Effector CD4-positive, alpha-beta T cell (primary cell): ENCODE measurements at places on chromosomes 3 and 15.

- no peak for DNase-seq
Measured at GRCh38 chr15:36884936-36885635, 215.3 kb downstream of the MEIS2 start.

- DNase-seq = no peak
Measured at GRCh38 chr3:61311044-61311443, 59.8 kb upstream of the FHIT start.

GRCh38 chr3:13045241-13045903 is 27.9 kb downstream of the IQSEC1 start:
- no peak for DNase-seq

DNA sequence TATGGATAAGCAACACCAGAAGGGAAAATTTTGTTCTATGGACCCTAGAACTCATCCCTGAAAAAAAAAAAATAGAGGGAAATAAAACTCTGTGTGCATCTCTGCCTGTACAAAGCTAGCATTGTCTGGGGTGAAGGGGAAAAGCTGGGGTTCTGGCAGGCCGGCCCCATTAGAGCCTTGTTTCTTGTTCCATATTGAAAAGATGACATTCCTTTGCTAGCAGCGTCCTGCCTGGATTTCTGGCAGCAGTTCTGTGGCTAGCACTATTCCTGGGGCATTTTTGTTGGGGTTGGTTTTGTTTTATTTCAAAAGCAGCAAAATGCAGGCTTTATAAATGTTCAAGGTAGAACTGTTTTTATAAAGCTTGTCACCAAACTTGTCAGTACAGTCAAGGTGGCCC is 45.2 kb downstream of the RARB start:
- DNase-seq = no peak

GRCh38 chr3:190307164-190307545 is 15.1 kb downstream of the CLDN1 start:
- DNase-seq = no peak

DNA sequence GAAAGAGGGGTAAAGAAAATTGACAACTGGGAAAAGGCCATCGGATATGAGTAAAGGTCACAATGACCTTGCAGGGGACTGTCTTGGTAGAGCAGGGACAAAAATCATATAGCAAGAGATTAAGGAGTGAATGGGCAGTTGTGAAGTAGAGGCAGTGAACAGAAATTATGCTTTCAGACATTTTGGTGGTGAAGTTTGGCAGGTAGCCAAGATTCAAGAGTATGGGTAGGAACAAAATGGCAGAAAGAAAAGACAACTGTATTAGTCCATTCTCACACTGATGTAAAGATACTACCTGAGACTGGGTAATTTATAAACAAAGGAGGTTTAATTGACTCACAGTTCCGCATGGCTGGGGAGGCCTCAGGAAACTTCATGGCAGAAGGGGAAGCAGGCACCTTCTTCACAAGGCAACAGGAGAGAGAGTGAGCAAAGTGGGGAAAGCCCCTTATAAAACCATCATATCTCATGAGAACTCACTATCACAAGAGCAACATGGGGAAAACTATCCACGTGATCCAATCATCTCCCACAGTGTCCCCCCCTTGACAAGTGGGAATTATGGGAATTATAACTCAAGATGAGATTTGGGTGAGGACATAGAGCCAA is 84.0 kb downstream of the CGNL1 start:
- DNase-seq = no peak

DNA sequence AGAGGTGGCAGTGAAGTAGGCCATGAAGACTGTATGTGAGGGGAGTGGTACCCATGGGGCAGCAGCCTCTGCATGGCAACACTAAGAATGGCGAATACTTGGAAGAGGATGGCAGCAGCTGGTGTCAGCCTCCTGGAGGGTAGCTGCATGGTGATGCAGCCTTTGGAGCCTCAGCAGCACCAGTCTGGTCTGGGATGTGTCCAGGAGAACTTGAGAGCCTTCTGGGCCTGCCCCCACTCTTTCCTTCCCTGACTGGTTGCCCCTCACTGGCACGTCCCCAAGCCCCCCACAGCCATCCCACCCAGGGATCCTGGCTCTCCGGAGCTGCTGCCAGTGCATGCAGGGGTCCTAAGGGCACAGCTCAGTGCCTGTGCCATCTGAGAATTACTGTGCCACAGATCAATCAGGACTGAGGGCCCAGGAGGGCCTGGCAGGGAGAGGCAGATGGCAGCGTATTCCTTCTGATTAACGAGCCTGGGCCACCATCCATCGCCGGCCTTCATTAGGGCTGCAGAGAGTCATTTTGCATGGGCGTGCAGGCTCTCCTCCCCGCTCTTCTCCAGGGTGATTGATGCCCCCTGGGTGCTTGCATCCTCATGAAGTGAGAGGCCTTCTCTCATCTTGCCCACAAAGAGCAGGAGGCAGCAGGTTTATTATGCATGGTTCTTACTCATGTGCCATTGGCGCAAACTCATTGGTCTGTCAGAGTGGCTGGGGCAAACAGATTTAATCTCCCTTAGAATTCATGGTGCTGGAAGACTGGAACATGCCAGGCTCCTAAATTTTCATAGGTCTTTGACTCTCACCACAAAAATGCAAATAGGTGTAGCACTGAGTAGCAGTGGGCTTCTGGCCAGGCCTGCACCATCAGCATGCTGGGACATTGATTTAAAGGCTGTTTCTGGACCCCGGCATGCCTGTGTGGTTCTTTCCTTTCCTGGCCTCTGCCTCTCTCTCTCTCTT is 116.8 kb downstream of the EPHB1 start:
- DNase-seq = no peak

- DNase-seq = no peak
Measured at GRCh38 chr3:62876064-62876463, 848 bp upstream of the CADPS start.

- no peak for DNase-seq
Measured at GRCh38 chr3:143529018-143529478, 319.2 kb downstream of the SLC9A9 start.
